ENCODE measurements at places on chromosomes 2 and 18. TPM values are rescaled to one million over a fixed set of nuclear protein-coding genes. Genes with fewer than 3 reads are reported as not detected.

The SDC1 gene
- not detected for total RNA-seq

The LRPPRC gene
- 48.5 TPM for total RNA-seq

The WBP1 gene
- 79.5 TPM for total RNA-seq

The TTC39C gene
- 274 TPM for total RNA-seq

The FSHR gene
- total RNA-seq = not detected

The RNF125 gene
- 81.7 TPM for total RNA-seq

The TMEM178A gene
- not detected for total RNA-seq

The SLC11A1 gene
- total RNA-seq = 0.54 TPM

The SERPINB12 gene
- total RNA-seq = not detected

The CDK15 gene
- total RNA-seq = not detected

The RAD51AP2 gene
- total RNA-seq = not detected

The SALL3 gene
- total RNA-seq = not detected

The HOXD9 gene
- total RNA-seq = not detected

The CRYGD gene
- 0.69 TPM for total RNA-seq

The CDH2 gene
- total RNA-seq = not detected

The LHCGR gene
- total RNA-seq = not detected

The VSNL1 gene
- not detected for total RNA-seq

The DNAH6 gene
- 0.52 TPM for total RNA-seq

The LPIN2 gene
- total RNA-seq = 61.2 TPM

The SLC4A5 gene
- total RNA-seq = 12.7 TPM

The KCTD1 gene
- 2.0 TPM for total RNA-seq

The SGO2 gene
- total RNA-seq = 4.2 TPM

The GNAL gene
- 0.76 TPM for total RNA-seq

The CD8B gene
- total RNA-seq = 0.62 TPM

The THSD7B gene
- not detected for total RNA-seq
